Activated naive CD8-positive, alpha-beta T cell treated with anti-CD3 and anti-CD28 coated beads for 36 hours (primary cell): ENCODE measurements at places on chromosomes 13 and 19.

GRCh38 chr13:21797736-21798135 lies 126.9 kb downstream of the FGF9 start:
- DNase-seq: no peak

DNA sequence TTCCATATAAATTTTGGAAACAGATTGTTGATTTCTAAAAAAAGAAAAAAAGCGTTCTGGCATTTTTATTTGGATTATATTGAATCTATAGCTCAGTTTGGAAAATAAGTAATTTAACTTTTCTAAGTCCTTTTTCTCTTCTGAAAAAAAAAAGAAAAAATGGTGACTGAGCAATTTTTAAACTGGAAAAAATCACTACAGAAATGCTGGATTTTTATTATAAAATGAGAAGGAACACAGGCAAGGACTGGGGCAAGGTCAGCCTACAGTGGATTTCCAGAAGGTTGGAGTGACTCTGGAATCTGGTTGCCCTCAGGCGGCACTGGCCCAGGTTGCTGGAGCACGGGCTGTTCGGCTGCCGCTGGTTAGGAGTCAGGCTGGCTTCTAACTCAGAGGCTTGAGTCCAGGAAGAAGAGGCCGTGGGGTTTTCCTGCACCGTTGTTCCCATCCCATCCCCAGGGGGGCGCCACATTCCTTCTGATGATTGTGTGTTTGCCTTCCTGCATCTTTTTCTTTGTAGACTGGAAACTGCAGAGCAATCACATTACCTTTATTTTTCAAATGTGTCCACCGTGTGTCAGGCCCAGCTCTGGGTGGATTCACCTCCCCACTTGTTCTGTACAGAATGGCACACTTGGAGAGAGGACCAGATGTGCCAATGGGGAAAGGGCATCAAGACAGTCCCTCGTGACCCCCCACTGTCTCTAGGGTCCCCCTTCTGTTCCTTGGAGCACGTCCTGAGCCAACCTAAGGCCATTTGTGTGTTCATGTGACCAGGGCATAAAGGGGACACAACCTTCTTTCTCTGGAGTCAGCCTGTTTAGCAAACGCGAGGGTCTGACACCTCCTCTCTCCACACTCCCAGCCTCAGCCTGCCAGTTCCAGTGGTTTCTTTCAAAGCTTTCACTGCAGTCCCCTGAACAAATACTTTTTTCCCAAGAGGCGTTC lies 44.5 kb upstream of the GTF3A start:
- peak; percentile 57 for DNase-seq

- no peak for DNase-seq
Measured at GRCh38 chr13:90103099-90103784, 1244.2 kb upstream of the MIR17HG start.

DNA sequence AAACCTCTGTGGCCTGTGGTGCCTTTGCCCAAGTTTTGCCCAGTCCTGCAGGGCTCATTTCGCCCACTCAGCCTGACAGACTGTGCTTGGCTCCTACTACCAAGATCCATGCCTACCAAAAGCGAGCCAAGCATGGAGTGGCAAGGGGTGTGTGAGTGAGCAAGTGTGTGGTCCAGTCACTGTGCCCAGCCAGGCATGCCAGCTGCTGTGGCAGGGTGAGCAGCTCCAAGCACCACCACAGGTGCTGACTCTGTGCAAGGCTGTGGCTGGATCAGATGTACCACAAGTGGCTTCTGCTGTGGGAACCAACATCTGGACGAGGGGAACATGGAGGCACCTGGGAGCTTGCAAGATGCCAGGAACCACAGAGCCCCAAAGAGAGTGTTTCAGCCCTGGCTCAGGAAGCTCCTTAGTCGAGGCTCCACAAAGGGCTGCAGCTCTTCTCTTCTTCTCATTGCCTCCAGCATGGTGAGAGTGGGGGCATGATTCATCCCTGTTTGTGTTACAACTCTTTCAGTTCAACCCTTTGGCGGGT lies 1564.2 kb upstream of the MIR17HG start:
- no peak for DNase-seq

GRCh38 chr19:52535771-52536447 lies 8.4 kb downstream of the ZNF808 start:
- DNase-seq: peak; percentile 92

- no peak for DNase-seq
Measured at GRCh38 chr19:31883296-31883990, 462.0 kb upstream of the ZNF507 start.

- no peak for DNase-seq
Measured at GRCh38 chr19:2700660-2701360, 1.7 kb downstream of the GNG7 start.

DNA sequence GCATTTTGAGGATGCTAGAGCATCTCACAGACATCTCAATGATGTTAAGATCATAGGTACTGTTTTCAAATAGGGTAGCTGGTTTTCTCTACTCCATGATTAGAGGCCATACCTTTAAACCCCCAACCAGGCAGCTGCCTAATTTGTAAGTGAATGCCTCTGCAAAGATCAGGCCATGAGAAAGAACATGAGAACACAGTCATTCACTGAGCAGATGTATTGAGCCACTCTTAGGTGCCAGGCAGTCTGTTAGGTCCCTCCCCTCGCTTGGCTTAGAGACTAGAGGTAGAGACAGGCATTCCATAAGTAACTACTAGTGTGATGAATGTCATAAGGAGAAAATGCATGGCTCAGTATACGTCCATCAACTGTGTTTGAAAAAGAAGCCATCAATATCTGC lies 410.0 kb downstream of the FGF9 start:
- DNase-seq: no peak

DNA sequence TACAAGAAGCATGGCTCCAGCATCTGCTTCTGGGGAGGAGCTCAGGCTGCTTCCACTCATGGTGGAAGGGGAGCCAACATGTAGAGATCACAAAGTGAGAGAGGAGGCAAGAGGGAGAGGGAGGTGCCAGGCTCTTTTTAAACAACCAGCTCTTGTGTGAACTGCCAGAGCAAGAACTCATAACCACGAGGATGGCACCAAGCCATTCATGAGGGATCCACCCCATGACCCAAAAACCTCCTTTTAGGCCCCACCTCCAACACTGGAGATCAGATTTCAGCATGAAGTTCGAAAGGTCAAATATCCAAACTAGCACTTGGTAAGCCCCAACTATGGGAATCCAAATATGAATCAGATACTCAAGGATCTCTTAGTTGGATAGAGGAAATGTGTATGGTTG lies 131.2 kb downstream of the RXFP2 start:
- DNase-seq: no peak
